Activated naive CD4-positive, alpha-beta T cell treated with anti-CD3 and anti-CD28 coated beads, Interleukin-2, amount 10 ng/mL, durations not matched to agents 5 hours and 36 hours (primary cell): ENCODE measurements at places on chromosomes 5 and 9. TPM values are rescaled to one million over a fixed set of nuclear protein-coding genes. Genes with fewer than 3 reads are reported as not detected.

The FRRS1L gene
- not detected for total RNA-seq

The WNT8A gene
- not detected for total RNA-seq

The CTNND2 gene
- total RNA-seq: not detected

The FOXD4L6 gene
- 0.10 TPM for total RNA-seq

The GRM6 gene
- not detected for total RNA-seq

The PCDHGC5 gene
- total RNA-seq: not detected

The SLC34A3 gene
- total RNA-seq: not detected

The IL11RA gene
- 86.3 TPM for total RNA-seq

The C5orf52 gene
- total RNA-seq: not detected

The SELENOP gene
- not detected for total RNA-seq

The KLHL9 gene
- 19.3 TPM for total RNA-seq

The ORM2 gene
- total RNA-seq: not detected

The ZNF300 gene
- 0.79 TPM for total RNA-seq

The GALNT12 gene
- 6.8 TPM for total RNA-seq

The CYLC2 gene
- not detected for total RNA-seq

The FOXD4 gene
- total RNA-seq: not detected

The RASGRF2 gene
- 9.4 TPM for total RNA-seq

The NDFIP1 gene
- total RNA-seq: 83.4 TPM

The NR4A3 gene
- 0.48 TPM for total RNA-seq

The SHOC1 gene
- total RNA-seq: not detected
